SJSA1 (cell line): ENCODE measurements at places on chromosomes 11 and 22.

DNA sequence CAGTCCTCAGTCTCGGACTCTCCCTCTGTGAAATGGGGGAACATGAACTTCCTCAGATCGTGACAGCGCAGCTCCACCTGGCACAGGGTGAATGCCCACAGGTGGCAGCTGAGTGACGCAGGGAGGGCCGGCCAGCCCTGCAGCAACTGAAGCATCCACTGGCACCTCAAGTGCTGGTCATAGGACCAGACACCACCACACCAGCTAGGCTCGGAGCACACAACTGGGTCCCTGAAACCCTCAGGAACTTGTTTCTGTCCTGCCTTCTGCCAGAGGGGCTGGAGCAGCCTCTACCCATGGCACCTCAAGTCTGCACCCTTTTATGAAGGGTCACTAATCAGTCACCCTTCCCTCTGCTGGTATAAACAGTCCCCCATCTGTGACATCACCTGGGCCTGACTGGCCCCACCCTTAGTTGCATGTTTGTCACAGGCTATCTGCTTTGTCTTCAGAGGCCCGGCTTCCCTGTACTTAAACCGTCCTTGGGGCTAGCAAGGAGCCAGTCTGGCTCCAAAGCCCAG, 7.4 kb upstream of the CDC42BPG start:
- no peak for DNase-seq

GRCh38 chr11:43937434-43938411, 4.7 kb upstream of the C11orf96 start:
- peak; percentile 84 for DNase-seq

DNA sequence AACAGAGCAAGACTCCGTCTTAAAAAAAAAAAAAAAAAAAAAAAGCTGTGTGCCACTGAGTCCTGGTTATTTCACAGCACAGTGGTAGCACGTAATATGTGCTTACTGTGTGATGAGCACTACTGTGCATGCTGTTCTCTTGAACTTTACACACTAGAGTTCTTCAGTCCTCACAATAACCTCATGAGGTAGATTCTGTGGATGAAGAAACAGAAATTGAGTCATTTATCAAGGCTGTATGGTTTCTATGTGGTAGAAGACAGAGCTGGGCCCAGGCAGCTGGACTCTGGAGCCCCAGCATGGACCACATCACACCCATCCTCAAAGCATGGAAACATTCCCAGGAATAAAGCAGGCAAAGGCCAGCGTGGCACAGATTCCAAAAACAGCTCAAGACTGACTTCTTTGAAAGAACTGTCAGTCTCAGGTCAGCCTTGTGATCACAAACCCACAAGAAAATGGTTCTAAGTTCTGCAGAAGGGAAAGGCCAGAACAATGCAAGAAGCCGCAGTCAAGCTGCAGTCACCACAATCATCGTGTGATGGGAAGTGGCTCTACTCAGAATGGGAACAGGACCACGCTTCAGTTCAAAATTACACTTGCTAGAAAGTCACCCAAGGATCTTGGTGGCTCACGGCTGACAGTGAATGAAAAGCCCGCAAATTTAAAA, 49.5 kb downstream of the MICAL3 start:
- DNase-seq, result no peak

DNA sequence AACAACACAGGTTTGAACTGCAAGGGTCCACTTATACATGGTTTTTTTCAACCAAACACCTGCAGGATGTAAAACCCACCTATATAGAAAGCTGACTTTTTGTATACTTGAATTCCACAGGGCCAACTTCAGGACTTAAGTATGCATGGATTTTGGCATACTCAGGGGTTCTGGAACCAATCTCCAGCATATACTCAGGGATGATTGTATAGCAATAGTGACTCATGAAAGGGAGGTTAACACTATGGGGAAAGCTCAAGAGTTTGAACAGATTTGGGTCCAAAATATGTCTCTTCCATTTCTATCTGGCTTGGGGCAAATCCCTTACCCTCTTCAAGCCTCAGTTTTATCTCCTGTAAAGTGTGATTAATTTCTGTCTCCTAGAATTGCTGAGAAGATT, 94.9 kb downstream of the MICAL2 start:
- no peak for DNase-seq

DNA sequence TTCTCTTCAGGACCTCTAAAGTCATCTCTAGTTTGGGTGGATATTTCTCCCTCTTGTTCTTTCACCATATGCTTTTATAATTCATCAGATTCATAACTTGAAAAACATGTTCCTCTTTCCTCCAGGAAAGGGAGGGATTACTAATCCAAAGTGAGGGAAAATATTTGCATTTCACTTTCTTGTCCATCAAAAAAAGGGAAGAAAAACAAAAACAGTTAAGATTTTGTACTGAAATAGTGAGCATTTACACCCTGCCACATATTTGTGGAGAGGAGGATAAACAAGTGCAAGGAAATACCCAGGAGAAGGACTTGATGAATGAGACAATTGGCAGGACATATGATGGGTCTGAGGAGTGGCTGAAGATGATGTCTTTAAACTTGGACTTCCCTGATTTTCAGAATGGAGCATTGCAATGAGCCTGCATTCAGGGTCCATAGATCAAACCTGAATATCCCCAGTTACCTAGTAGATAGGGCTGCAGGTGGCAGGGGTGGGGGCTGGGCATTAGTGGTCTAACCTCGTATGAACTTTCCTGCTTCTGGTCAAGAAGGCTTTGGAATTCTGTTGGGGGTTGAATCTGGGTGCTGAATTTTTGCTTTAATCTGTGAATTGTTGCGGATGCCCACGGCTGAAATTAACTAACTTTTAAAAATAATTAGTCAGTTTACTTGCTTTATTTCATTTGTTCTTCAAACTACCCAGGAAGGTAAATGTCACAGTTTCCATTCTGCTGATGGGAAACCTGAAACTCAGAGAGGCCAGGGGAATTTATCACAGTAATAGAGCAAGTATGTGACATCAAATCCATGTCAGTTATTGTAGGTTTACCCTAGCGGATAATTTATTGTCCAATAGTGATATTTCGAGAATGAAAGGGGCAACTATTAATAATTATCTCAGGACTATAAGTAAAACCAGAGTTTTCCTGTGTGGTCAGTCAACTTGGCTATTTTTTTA, 36.9 kb upstream of the TMEM123 start:
- no peak for DNase-seq

DNA sequence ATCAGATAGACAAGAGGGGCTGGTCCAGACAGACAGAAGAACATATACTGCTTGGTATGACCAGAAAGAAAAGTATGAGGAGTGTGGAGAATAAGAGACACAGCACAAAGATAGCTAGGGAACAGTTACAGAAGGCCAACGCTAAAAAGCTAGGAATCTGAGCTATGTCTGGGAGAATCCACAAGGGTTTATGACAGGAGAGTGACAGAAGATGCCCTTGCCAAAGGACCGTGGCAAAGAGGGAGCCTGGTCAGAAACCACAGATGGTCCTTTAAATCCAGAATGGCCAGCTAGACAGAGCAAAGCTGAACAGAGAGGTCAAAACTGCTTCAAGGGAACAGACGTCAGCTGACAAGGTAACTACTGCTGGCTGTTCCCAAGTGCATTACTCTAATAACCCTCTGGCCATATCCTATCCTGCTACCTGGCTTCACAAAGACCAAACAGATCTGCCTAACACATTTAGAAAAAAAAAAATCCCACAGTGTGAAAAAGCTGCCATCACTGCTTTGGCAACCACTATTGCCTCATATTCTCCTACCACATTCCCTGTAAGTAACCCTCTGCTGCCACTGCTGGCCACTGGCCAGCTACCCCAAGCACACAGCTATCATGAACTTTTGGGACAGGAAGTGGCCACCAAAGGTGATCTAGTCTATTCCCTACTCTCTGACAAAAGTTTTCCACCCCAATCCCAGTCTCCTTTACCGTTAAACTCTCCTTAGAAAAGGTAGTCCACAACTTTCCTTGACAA, 7.3 kb downstream of the SERGEF start:
- DNase-seq, result no peak

DNA sequence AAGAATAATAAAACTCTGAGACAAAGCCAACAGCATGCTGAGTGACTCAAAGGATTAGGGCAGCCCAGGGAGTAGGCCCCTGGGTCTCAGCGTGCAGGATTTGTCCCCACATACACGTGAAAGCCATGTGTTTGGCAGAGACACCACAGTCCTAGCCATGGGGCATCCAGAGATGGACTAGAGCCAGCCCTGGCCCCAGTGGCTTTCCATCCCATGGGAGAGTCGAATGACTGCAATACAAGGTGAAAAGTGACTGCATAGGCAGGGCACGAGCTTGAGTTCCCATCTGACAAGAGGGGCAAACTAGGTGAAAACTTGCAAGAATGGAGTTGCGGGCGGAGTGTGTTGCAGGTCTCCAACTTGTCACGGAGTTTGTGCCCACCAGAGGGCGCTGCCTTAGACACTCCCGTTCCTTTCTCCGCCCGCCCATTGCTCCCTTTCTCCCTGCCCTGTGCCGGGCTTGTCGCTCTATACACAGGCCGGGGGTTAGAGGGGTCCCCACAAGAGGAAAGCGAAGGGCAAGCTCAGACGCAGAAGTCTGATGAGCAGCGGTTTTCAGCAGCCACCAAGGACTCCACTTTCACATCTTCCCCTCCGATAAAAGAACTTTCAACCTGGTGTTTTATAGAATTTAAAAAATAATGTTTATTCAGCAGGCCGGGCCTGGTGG, 24.2 kb downstream of the TSKU start:
- DNase-seq, result peak; percentile 74

DNA sequence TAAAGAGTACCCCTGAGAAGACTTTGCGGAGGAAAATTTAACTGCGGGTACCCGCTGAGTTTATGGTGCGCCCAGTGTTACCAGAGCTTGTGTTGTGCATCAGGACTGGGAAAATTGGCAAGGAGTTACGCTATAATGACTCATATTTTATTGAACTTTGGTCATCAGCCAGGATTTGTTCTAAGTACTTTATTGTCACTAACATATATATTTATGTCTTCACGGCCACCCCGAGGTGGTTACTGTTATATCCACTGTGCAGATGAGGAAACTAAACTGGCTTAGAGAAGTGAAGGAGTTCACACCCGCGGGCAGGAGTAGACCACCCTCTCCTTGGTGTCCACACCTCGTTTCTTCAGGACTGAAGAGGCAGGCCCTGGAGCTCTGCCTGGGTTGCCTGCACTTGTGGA, 667 bp downstream of the ACCS start:
- DNase-seq, result peak; percentile 66

DNA sequence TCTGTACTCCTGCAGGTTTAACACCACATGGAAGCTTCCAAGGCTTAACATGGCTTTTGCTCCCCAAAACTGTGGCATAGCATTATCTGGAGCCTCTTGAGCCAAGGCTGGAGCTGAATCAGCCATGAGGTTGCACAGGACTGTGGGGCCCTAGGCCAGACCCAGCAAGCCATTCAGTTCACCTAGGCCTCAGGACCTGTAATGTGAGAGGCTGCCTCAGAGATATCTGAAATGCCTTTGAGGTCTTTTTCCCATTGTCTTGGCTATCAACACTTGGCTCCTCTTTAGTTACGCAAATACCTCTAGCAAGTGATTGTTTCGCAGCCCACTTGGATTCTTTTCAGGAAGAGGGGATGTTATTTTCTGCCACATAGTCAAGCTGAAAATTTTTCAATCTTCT, 72.0 kb downstream of the VPREB1 start:
- no peak for DNase-seq

DNA sequence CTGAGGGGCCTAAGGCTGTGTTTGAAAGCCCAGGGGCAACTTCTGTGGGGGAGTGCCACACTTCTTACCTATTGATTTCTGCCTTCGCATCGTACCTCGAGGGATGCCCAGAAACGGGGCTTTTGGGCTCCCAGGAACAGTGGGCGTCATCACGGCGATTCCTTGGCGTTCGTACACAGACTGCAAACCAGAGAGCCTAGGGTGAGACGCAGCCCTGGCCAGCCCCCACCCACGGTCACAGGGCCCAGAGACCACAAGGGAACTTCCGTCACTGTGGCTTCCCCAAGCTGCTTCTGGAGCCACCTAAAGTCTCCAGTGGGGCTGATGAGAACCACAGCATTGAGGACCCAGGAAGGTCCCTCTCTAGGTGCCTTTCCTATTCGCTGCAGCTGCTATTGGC, 91.9 kb downstream of the CTTN start:
- no peak for DNase-seq

GRCh38 chr11:30147293-30147692, 83.5 kb upstream of the FSHB start:
- DNase-seq, result no peak

DNA sequence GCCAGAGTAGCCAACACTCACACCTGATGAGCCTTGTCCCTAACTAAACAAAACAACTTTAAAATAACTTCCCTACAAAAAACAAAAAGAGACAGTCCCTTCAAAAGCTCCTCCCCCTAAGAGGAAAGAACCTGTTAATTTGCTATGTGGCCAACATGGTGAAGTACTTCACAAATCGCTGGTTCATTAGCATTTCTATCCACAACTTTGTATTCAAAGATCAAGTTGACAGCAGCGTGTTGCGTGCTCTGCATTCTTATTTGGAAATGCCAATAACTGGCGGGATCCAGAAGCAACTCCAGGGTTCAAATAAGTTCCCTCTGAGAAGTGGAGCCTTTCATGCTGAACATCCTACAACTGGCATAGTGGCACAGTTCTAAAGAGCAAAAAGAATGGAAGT, 48.6 kb downstream of the CADM1 start:
- DNase-seq, result no peak

- no peak for DNase-seq
These were observed 40.4 kb downstream of the RCN1 start for GRCh38 chr11:32131321-32131720.

- DNase-seq, result peak; percentile 76
These were observed 838 bp downstream of the FKBP2 start for GRCh38 chr11:64241491-64242374.

GRCh38 chr11:47916361-47916841, 64.0 kb upstream of the PTPRJ start:
- no peak for DNase-seq

GRCh38 chr11:64736654-64737053, 7.3 kb downstream of the RASGRP2 start:
- no peak for DNase-seq

DNA sequence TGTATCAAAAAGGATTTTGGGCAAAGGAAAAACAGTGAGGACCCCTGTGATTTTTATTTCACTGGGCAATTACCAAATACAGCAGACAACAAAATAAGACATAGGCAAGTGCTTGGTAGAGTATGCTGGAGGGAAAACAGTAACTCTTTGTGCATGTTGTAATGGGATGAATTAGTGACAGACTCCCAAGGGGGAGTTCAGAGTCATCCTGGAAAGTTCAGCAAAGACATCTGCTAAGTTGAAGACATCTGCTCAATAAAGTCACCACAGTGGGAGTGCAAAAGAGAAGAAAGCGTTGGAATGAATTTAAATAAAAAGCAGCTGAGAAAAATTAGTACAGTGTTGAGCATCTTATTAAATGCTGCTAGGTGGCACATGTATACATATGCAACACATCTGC, 378.8 kb upstream of the ISX start:
- DNase-seq, result no peak

GRCh38 chr11:79088967-79089366, 351.9 kb downstream of the TENM4 start:
- no peak for DNase-seq

- no peak for DNase-seq
These were observed 3.4 kb downstream of the RCE1 start for GRCh38 chr11:66846671-66847091.

DNA sequence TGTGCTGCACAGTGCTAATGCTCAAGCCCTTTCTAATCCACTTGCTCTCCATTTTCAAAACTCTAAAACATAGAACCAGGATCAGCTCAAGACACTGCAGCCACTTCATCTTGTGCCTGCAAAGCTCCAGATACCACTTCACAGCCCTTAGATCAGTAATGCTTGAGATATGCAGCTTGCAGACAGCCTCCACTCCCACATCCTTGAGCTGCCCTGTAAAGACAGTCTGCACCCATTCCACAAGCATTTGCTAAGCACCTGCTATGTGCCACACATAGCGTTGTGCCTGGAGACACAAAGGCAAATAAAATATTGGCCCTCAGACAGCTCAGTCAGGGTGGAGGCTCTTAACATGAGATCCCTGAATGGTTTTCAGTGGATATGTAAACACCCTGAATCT, 192.5 kb upstream of the SNX19 start:
- DNase-seq, result peak; percentile 46
